ENCODE measurements at places on chromosomes 4 and X.

GRCh38 chrX:9867226-9867625 lies 81.0 kb downstream of the SHROOM2 start:
- no peak for DNase-seq

- no peak for DNase-seq
Observed at GRCh38 chrX:149541521-149542047, 772 bp downstream of the EOLA1 start.

GRCh38 chr4:47786958-47787370 lies 50.9 kb downstream of the CORIN start:
- DNase-seq = no peak

DNA sequence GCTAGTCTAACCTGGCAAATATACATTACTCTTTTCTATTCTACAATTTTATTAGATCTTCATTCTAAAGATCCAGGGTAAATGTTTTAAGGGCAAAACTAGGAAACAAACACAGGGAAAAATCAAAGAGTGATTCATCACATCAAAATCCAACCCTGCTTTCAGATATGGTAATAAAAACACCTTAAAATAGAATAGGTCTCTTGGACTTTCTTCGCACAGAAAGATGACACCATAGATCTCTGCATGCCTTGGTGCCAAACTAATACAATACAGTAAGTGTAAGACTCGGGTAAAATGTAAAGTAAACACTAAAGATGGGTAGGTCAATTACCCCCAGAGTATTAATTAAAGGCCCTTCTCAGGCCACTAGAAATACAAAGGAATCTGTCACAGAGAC lies 34.2 kb downstream of the LDB2 start:
- no peak for DNase-seq

DNA sequence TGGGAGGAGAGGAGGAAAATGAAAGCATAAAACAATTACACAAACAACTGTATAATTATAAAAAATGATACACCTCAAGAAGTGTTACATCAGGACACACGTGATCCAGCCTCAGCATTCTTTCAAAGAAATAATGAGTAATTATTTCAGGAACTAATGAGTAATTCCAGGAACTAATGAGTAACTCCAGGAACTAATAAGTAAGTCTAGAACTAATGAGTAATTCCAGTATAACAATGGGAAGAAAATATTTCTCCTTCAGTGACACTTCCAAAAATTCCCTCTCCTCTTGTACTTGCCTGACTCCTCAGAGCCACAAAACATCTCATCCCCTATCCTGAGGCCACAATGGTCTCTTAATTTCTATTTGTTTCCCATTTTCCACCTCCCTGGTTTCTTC lies 63.5 kb upstream of the COL25A1 start:
- no peak for DNase-seq

DNA sequence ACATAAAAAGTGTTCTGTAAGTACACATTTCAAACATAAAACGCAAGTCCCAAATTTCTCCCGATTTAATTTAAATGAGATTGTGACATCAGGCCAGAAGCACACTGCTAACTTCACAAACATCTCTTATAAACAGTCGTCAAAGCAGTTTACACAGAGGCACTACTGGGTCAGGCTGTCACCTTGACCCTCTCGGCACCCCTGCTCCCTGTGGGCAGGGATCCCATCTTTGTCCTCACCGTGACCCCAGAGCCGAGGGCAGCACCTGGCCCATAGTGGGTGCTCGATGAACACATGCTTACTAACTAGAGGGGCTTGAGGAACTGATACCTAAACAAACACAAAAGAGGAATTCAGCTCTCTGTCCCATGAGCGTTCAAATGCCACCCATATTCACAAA lies 22.2 kb downstream of the QDPR start:
- DNase-seq = no peak

GRCh38 chr4:52907510-52907909 lies 45.4 kb downstream of the RASL11B start:
- DNase-seq = no peak

DNA sequence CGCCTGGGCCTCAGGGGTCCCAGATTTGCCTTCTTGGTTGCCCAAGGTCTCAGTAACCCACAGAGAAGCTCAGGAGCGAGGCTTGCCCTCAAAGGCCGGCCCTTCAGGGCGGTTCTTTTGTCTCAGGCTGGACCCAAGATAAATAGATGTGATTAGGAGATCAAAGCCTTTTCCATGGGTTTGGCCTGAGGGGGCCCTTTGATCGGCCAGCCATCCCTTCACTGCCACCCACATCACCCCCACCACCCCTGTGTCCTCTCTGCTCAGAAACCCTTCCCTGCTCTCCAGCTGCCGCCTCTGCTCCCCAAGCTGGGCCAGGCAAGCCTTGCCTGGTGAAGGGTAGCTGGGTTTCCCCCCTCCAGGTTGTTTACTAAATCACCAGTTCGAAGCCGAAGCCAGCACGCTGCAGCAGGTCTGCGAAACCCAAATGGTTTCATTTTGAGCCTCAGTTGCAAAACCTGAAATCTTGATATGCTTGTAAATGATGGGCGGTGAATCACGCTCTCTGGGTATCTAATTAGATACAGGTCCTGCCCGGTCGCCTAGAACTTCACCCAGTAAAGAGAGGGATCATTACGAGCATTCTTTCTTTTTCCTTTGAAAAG lies 202.6 kb upstream of the BCOR start:
- DNase-seq = no peak

DNA sequence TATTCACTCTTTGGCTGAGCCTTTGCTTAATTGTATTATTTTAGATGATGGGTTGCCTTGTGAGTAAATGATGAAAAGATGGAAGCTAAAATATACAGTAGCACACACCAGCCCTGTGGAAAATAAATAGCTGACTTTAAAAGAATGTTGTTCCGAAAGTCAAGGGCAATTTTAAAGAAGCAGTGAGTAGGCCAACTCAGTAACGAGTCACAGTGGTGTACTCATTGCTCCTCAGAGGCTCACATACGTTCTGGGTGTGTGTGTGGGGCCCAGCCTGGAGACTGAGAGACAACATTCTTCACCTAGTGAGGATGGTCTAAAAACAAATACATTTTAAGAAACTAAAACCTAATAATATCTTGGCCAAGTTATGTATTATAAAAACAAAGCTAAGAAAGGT lies 640.3 kb downstream of the TRIML1 start:
- DNase-seq = no peak

- DNase-seq = no peak
Observed at GRCh38 chrX:18271725-18272124, 51.0 kb upstream of the BEND2 start.

DNA sequence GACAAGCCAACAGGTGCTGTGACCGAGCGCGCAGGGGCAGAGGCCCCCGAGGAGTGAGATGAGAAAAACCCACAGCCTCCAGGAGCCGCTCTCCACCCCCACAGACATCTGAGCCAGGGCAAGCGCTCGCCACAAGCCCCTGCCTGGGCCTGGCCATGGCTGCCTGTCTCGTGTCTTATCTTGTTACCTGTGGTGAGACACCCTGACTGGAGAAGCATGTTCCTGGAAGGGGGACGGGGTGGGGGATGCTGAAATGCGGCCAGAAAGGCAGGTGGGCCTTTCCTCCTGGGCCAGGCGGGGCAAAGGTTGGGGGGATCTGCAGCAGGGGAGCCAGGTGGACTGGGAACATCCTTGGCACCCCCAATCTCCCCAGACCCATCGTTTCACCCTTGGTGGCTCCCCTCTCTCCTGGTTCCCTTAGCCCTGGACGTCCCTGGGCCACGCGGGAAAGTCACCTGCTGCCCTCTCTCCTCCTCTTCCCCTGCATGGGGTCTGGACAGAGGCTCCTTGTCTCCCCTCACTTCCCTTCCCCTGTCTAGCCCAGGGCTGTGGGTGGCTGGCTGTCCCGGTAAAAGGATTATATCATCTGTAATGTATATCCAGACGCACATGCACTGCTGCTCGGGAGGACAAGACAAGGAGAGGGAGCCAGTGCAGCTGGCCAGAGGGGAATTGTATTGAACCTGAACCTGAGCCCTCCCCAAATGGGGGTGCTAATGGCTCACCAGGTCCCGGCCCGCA lies 8.4 kb upstream of the DUSP9 start:
- DNase-seq = no peak

GRCh38 chr4:180680305-180680704 lies 1562.9 kb upstream of the TENM3 start:
- no peak for DNase-seq

- no peak for DNase-seq
Observed at GRCh38 chr4:76488455-76488854, 53.4 kb downstream of the SHROOM3 start.

DNA sequence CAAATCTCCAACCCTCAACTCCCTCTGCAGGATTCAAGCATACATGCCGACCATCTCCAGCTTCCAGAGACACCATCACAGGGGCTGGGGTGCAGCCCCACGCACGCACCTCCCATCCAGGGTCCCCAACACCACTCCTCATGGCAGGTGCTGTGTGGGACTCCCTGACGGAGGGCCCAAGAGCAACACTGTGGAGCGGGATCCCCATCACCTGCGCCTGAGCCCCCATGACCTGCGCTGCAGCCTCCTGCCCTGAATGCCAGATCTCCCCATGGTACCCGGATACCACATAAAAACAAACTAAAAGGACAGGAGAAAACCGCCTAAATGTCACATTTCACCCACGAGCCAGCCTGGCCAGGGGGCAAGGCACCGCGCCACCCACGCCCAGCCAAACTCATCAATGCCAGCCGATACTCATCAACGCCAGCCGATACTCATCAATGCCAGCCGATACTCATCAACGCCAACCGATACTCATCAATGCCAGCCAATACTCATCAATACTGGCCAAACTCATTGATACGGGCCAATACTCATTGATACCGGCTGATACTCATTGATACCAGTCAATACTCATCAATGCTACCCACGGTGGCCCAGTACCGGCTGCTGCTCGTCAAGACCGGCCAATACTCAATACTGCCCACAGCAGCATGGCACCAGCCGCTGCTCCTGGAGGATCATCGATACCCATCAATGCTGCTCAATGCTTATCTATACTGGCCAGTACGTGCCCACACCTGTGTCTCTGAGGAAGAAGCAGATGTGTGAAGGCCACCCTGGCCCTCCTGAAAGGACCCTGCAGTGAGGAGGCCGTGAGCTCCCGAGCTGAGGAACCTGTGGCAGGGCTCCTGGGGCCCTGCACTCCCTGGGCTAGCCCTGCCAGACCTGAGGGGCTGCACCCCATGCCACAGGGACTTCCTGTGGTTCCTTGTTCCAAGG lies 6.2 kb downstream of the CTBP1 start:
- no peak for DNase-seq

GRCh38 chr4:78250500-78250899 lies 193.4 kb downstream of the FRAS1 start:
- no peak for DNase-seq

GRCh38 chr4:110823251-110823650 lies 200.4 kb upstream of the PITX2 start:
- no peak for DNase-seq

GRCh38 chrX:138128027-138128671 lies 562.2 kb downstream of the ZIC3 start:
- DNase-seq = peak; percentile 1

GRCh38 chr4:150032541-150032940 lies 45.7 kb upstream of the DCLK2 start:
- DNase-seq = no peak

GRCh38 chrX:107760304-107761077 lies 15.1 kb downstream of the TSC22D3 start:
- no peak for DNase-seq

DNA sequence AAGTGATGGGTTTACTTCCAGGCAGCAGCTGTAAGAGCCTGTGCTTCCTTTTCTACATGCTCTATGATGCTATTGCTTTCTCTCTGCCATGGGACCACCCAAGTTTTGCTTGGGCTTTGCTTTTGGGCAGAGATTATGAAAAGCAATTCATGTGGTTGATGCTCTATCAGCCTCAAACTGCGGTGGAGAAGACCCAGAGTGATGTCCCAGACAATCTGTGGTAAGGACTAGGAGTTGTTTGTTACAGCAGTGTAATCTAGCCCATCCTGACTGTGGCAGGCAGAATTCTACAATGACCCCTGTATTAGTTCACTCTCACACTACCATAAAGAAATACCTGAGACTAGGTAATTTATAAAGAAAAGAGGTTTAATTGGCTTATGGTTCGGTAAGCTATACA lies 9.2 kb upstream of the CYTL1 start:
- DNase-seq = no peak

DNA sequence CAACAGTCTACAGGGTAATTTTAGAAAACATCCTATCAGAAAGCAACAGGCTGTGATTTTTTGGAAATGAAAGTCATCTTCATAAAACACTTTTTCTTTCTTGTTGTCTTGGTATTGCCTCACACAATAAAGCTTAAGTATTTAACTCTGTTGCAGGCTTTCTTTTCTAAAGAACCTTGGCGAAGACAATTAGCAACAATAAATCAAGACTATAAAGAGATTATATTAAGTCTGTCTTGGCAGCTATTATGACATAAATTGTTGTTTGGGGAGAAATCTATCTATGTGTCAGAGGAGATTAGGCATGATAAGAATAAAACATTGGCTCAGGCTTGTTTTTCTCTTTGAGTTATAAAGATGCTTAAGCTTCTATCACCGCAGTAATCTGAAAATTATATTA lies 1774.8 kb downstream of the ARAP2 start:
- DNase-seq = no peak

DNA sequence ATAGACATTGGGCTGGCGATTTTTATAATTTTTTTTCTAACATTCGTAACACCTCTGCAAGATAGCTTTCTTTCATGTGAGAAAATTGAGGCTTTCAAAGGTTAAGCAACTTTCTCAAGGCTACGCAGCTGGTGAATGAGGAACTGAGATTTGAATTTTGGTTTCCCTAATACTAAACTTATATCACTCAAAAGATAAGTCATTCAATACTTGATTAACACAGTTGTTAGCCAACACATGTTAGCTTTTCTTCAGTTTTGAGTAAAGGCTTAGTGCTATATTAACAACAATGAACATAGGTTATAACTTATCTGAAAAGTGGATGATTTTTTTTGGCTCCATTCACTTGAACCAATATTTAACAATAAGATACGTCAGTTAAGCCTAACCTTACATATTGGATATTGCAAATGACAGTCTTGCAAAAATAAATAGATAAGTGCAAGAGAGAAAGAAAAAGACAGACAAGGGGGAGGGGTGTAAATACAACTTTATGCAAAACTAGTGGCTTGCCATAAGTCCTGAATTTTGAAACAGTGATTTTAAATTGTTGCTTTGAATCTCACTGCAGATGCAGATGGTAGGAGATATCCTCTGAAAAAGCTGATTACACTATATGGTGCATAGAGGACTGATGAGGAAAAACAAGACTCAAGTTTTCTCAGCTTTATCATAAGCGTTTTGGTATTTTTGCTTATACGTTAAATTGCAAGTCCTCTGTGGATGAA lies 11.1 kb upstream of the GPM6A start:
- no peak for DNase-seq

- DNase-seq = no peak
Observed at GRCh38 chr4:7842384-7843279, 97.0 kb downstream of the AFAP1 start.

DNA sequence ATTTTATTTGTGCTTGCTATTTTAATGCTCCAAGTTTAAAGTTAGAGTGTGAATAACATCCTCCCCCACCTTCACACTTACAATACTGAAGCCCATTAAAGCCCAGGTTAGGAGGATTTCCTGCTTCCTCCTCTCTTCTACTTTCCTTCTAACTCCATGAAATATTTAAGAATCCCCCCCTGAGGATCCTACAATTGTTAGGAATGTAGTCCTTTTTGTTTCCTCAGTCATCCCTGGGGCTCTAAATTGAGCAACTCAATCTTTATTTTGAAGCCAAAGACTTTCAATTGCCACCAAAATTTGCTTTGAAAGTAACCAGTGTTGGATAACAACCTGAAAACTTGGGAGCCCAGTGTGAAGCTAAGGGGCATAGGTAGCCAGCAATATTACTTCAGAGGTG lies 276.9 kb downstream of the FAM47A start:
- no peak for DNase-seq

All from NCI-H2029 (cell line).